ENCODE measurements at places on chromosomes 3 and 15.

DNA sequence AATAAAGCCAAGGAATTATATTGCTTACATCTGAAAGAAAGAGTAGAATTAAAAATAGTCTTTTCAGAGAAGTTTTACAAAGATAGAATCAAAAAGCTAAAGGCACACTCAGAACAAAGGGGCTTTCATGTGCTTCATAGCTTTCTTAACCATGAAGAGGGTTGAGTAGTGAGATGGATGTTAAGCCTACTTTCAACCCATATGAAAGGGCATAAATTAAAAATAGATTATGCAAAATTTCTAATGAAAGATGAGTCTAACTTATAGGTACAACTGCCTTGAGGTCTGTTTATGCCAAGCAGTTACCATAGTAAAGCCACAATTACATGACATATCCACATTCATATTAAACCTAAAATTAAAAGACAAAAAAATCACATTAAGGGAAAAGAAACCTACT is 223.3 kb upstream of the ARHGEF26 start:
- DNase-seq = no peak

- no peak for DNase-seq
These were observed 27.1 kb downstream of the HDAC11 start for GRCh38 chr3:13507247-13507569.

DNA sequence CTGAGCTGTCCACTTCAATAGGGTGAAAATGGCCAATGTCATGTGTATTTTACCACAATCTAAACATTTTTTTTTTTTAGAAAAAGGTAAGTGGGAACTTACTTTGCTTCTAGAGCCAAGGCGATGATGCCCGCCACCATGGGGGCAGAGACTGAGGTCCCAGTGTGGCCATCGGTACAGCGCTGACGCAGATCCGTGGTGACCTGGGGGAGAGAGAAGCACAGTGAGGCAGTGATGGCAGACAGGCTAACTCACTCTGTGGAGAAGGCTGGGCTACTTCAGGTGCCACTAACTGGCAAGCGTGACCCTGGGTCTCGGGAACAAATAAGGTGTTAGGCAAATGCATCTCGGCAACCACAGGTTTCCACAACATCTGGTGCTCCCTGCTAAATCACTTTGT is 94.3 kb upstream of the SNRPA1 start:
- DNase-seq = no peak

DNA sequence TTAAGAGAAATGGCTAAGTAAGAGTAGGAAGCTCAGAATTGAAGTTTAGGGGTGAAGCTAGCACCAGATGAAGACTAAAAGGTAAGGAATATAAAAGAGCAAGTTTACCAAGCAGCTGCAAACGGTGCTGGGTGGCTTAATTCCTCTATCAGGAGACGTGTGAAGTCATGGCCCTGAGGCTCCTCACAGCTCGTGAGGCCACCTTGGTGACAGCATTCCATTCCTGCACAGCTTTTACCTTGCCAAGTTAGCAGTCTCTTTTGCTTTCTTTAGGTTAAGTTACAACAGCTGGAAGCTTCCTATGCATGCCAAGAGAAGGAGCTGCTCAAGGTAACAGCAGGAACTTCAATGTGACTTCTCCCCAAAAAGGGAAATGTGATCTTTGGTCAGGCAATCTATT is 6.4 kb downstream of the TMCO5A start:
- DNase-seq = no peak

DNA sequence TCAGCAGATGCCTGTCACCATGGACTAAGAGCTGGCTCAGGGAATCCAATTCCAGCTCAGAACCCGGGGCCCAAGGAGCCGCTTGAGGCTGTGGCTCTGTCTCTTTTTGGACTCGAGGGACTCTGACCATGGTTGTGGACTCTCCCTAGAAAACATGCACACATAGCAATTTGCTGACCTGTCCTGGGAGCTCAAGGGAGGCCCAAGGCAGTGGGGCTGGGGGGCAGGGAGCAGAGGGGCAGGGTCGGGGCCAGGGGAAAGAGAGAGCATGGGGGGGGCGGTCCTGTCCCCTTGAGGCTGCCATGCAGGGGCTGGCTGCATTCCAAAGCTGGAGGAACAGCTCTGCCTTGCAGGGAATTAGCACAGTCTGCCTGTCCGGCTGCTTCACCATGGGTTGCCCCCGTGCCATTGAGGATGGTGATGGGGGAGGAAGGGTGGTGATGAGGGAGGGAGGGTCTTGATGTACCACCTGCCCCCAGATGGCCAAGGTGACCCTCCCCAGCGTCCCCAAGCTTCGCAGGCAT is 190.1 kb downstream of the GOLGA6L6 start:
- peak; percentile 3 for DNase-seq

DNA sequence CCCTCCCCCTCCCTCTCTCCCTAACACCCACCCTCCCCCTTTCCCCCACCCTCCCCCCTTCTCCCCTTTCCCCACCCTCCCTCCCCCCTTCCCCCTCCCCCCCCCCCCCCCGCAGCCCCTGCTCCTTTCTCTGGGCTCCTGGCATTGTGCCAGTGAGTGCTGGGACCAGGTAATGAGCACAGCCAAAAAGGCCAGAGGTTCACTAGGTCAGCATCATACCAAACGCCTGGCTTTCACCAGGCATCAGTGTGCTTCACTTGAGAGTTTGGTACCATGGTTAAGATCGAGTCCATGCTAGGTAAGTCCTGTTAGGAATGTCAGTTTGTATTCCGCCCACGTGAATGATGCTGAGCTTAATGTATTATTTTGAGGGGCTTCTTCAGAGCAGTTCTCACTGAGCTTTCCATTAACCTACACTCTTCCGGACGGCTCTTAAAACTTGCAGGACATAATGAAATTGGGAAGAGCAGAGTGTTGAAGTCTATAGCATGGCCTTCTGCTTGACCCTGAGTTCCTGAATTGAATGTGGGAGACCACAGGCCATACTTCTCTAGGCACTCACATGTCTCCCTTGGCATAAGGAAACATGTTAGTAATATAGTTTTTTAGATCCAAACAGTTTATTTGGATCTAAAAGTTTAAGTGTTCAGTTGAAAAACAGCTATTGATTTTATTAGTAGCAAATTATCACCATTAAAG is 45.6 kb downstream of the SENP2 start:
- no peak for DNase-seq

DNA sequence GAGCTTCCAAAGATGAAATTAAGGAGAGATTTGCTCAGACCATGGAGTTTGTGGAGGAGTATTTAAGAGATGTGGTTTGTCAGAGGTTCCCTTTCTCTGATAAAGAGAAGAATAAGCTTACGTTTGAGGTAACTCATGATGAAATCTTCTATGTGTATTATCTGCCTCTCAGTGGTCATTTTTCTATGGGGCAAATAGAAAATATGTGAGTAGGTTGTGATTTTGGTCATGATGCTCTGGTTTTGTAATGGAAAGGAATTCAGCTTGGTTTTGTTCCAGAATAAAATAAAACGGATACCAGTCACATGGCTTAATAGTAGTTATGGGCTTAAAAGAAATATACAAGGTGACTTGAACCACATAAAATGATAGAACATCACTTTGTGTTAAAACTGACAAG is 181.1 kb downstream of the ITPR1 start:
- no peak for DNase-seq

DNA sequence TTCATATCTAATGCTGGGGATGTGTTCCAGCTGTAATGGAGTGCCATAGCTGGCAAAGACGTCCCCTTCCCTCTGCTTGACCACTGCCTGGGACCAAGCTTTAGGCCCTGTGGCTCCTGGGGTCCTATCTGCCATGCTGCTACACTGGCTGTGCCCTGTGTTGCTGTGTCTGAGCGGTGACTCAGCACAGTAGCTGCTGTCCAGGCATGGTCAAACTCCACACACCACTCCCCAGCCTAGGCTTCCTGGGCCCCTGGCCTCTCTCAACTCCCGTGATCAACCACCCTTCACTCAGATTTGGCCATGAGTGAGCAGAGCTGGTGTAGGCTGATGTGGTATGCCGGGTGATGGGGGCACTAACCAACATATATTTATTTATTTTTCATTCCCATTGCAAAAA is 27.0 kb downstream of the EPHB1 start:
- no peak for DNase-seq

DNA sequence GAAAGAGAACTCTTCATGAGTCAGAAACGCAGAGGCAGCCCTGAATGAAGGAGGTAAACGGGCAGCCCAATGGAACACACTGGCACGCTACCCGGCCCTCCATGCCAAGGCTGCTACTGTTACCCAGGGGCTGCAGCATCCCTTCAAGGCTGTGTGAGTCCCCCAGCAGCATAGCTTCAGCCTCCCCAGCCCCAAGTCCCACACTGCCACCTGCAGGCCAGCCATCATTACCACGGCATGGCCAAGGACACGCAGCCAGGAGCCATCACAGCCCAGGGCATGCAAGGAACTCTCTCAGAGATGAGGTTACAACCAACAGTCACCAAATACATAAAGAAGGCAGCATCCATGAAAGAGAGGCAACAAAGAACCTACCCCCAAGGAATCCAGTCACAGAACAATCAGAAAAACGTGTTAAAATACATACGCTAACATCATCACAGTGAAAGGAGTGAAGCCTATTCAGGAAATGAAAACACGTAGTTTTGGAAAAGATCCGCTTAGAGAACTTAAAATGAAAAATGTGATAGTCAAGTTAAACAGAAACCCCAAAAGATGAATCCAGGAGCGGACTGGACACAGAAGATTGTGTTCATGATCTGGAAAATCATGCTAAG is 22.4 kb downstream of the PLA2G4F start:
- DNase-seq = peak; percentile 52
